ENCODE measurements at places on chromosomes 3 and 15.

DNA sequence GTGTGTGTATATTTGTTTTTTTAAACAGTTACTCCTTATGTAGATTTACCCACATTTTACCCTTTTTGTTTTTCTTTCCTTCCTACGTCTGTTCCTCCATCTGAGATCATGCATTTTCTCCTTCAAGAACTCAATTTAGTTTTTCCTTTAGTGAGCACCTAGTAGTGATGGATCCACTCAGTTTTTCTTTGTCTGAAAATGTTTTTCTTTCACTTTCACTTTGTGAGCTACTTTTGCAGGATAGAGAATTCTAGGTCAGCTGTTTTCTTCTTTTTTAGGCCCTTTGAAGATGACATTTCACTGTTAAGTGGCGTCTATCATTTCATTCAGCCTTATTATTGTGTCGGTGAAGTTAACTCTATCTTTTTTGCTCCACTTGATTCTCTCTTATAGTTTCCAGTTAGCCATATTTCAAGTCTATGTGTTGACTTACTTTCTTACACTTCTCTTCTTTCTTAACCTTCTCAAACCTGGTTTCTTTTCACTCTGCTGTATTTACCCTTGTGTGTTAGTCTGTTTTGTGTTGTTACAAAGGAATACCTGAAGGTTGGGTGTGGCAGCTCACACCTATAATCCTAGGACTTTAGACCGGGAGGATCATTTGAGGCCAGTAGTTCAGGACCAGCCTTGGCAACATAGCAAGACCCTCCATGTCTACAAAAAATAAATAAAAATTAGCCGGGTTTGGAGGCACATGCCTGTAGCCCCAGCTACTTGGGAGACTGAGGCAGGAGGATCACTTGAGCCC lies 55.8 kb downstream of the PRKCI start:
- DNase-seq = no peak

DNA sequence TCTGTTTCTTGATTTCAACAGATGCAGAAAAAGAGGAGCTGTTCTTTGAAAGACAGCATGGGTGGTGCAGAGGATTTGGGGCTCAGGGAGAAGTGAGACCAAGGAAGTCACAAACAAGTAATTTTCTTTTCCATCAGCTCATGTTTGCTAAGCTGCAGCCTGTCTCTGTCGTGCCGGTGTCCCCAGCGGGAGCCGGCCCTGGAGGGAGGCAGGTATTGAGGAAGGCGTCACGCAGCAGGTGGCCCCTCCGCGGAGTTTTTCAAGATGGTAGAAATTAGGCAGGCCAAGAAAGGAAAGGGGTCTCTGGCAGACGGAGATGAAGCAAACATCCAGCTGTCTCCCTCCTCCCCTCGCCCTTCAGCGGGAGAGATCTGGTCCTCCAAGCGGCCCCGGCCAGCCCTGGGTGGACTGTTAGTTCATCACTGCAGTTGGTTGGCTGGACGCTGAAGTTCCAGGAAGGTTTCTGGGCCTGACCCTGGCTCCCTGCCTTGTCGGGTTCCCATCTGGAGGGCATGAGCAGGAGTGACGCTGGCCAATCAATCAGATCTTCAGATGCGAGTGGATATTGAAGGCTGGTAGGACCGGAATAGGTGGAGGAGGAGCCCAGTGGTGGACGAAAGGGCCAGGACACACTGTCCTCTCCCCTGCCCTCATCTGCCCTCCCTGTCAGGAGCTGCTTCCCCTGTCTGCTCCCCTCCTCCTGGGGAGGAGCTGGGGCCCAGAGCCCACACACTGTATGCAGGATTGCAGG lies 27.7 kb upstream of the MUC4 start:
- no peak for DNase-seq

- no peak for DNase-seq
Observed at GRCh38 chr15:47737477-47737876, 20.2 kb downstream of the SEMA6D start.

- no peak for DNase-seq
Observed at GRCh38 chr3:16406166-16406565, 107.3 kb downstream of the RFTN1 start.
